ENCODE measurements at places on chromosomes 7 and 10.
A peak's percentile ranks its signal among the peaks of the same experiment; 100 is the strongest.

DNA sequence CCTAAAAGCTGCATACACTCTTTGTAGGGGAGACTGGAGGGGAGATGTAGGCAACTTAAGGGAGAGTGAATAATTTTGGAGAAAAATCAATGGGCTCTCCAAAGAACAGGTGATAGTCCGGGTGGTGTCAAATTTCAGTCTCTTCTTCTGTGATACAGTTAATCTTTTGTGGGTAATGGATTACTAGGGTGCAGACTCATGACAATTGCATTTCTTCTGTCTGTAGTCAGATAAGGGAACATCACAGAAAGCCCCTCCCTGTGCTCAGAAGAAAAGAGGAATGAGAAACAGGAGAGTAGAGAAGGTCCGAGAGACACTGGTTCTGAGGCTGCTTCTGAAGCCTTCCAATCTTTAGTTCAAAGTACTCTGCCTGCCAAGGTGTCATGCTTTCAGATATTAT lies 1140.7 kb upstream of the LRRN3 start:
- no peak for DNase-seq

- no peak for DNase-seq
Observed at GRCh38 chr10:3871424-3871996, 86.5 kb upstream of the KLF6 start.

GRCh38 chr10:104387130-104387888 lies 33.7 kb downstream of the CFAP58 start:
- DNase-seq: peak; percentile 10

- no peak for DNase-seq
Observed at GRCh38 chr10:96072674-96073073, 29.3 kb downstream of the CCNJ start.

DNA sequence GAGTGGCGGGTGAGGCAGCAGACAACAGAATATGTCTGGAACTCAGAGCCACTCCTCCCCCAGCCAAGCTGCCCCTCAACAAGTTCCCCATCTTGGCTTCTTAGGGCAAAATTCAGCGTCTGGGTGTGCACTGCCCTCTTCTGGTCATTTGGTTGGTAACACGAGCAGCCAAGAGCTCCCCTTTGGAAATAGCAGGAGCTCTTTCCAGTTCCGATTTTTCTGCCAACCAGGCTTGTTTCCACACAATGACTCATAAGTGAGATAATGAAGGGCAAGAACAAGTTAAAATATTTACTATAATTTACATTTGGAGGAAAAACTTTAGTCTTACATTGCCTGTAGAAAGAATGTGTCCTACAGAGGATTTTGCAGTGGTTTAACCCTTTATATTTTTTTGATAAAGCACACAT lies 70.5 kb downstream of the ADCYAP1R1 start:
- peak; percentile 81 for DNase-seq

DNA sequence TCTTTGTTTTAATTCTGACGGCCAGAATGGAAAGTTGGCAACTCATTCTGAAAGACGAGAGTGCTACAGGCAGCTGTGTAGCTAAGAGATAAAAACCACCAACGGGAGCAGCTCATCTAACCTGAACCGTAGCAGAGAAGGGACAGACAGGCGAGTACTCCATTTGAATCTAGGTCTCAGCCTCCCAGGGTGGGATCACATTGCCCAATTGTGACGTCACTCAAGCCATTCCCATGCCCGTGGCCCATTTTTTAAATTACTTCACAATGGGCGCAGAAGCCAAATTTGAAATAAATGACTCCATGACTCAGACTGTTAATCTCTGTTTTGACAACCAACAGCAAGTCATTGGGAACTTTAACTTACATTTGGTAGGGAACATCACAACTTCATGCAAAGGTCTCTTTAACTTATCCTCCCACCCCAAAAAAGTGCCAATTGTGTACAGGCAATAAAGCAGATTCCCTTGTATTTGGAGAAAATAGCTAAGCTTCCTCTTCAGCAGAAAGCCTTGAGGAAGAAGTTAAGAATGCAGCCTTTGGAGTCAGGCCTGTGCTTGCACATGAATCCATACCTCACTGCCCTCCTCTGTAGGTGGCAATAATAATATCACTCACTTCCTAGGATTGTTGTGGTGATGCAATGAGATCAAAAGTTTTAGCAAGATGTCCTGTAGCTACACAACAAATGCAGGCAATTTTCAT lies 93.2 kb upstream of the KIF5B start:
- peak; percentile 96 for DNase-seq

GRCh38 chr7:49030221-49030620 lies 105.9 kb downstream of the CDC14C start:
- no peak for DNase-seq

- DNase-seq: no peak
Observed at GRCh38 chr10:20877554-20877953, 19.6 kb downstream of the NEBL start.

DNA sequence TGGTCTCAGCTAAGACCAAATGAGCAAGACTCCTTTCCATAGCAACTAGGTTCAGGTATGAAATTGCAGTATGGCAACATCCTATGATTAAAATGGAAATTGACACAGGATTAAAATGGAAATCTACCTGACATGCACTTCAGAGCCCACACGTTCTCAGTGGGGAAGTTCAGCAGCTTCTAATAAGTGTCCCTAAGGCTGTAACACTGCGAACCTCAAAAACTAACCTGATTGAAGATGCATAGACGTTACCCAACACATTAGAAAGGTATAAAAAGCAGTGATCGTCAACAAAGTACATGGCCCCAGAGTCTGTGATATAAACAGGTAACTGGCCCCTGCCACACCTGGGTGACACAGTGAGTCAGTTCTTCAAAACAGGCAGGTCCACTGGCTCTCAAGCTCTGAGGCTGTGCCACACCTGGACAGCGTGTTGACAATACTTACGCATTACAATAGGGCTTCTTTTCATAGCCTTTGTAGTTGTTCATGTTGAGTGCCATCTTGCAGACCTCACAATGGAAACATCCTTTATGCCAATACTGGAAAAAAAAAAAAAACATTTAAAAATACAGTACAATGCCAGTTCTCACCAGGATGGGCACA lies 274.9 kb upstream of the NEBL start:
- peak; percentile 27 for DNase-seq

DNA sequence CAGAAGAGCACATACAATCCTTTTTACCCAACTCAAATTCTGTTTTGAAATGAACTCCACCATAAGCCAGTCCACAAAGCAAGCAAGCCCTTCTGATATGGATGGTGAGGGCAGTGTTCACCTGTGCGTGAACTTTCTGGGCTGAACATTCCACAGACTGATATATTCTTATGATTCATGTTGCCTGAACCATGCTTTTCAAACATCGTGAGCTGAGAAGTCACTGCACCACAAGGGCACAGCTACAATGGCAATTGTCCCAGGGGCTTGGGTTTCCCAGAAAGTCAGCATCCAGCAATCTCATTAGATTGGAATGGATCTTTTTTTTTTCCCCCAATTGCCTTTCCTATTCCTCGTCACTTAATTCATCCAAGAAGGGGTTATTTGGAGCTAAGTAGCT lies 86.9 kb upstream of the ZNF438 start:
- DNase-seq: peak; percentile 27

GRCh38 chr10:3924344-3924743 lies 139.3 kb upstream of the KLF6 start:
- peak; percentile 97 for DNase-seq

- peak; percentile 81 for DNase-seq
Observed at GRCh38 chr10:20034732-20035131, 218.5 kb downstream of the PLXDC2 start.
